A549 treated with Hydrocortisone at 1 μM for 4 hours (cell line): ENCODE measurements at places on chromosomes 6 and 20. TPM values are rescaled to one million over a fixed set of nuclear protein-coding genes. Genes with fewer than 3 reads are reported as not detected.

LY6G6C gene
- 0.13 to 0.18 TPM in 2 of 5 replicates, not detected in the others for total RNA-seq

SLC24A3 gene
- 0.03 to 0.05 TPM (median 0.03 TPM) in 3 of 5 replicates, not detected in the others for total RNA-seq

ZNF165 gene
- 0.74 to 1.1 TPM (median 0.86 TPM) in 5 replicates for total RNA-seq

PSORS1C1 gene
- 3.2 to 6.3 TPM (median 4.4 TPM) in 5 replicates for total RNA-seq

UTRN gene
- 3.9 to 12.8 TPM (median 8.6 TPM) in 5 replicates for total RNA-seq

CCDC170 gene
- total RNA-seq: 0.03 to 0.12 TPM (median 0.08 TPM) in 4 of 5 replicates, not detected in the other

BPI gene
- total RNA-seq: not detected in 5 replicates

LY6G6D gene
- not detected in 5 replicates for total RNA-seq

TFAP2D gene
- total RNA-seq: not detected in 5 replicates

TSPO2 gene
- 0.15 TPM in 1 of 5 replicates, not detected in the others for total RNA-seq

PCMTD2 gene
- total RNA-seq: 8.6 to 13.4 TPM (median 12.1 TPM) in 5 replicates

SYNCRIP gene
- 117 to 154 TPM (median 130 TPM) in 5 replicates for total RNA-seq

PROKR2 gene
- not detected in 5 replicates for total RNA-seq

BPIFB2 gene
- not detected in 5 replicates for total RNA-seq

HLA-DRA gene
- total RNA-seq: not detected in 5 replicates

CLDN20 gene
- not detected in 5 replicates for total RNA-seq

GRIK2 gene
- total RNA-seq: 0.29 to 0.47 TPM (median 0.36 TPM) in 5 replicates

SIRPD gene
- not detected in 5 replicates for total RNA-seq

TCF15 gene
- total RNA-seq: not detected in 5 replicates

WFDC2 gene
- 0.35 TPM in 1 of 5 replicates, not detected in the others for total RNA-seq

CPNE5 gene
- total RNA-seq: 0.12 to 0.16 TPM (median 0.14 TPM) in 5 replicates

SLC35B3 gene
- total RNA-seq: 7.1 to 8.0 TPM (median 7.8 TPM) in 5 replicates

ZNF292 gene
- total RNA-seq: 1.9 to 4.7 TPM (median 2.8 TPM) in 5 replicates

NDUFAF4 gene
- total RNA-seq: 23.3 to 54.0 TPM (median 49.6 TPM) in 5 replicates

LPIN3 gene
- total RNA-seq: 10.9 to 14.4 TPM (median 13.7 TPM) in 5 replicates

SNX3 gene
- total RNA-seq: 82.5 to 116 TPM (median 106 TPM) in 5 replicates

CPXM1 gene
- 0.06 TPM in 1 of 5 replicates, not detected in the others for total RNA-seq

IPCEF1 gene
- total RNA-seq: 0.03 to 0.15 TPM (median 0.15 TPM) in 5 replicates

CST1 gene
- 0.67 to 1.7 TPM (median 0.98 TPM) in 5 replicates for total RNA-seq

THBS2 gene
- 0.03 to 0.22 TPM (median 0.04 TPM) in 4 of 5 replicates, not detected in the other for total RNA-seq
